ENCODE measurements at places on chromosomes 5 and 9.

- no peak for DNase-seq
These were observed 21.2 kb downstream of the MEGF9 start for GRCh38 chr9:120692901-120693699.

DNA sequence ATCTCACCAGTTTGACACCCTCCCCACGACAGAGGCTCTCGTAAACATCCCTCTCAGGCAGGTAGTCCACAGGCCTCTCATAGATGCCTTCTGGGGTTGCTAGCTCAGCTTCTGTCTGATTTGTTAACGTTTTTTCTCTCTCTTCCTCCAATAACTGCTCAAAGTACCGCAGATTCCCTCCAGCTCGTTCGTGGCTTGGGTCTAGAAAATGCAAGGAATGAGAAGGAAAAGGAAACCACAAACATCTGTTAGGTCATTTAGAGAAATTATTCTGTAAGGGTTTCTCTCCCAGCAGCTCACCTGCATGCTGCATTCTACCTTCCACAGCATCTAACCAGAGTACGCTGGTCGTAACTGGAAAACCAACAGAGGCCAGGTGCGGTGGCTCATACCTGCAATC lies 18.5 kb downstream of the P4HA2 start:
- DNase-seq = peak; percentile 59

DNA sequence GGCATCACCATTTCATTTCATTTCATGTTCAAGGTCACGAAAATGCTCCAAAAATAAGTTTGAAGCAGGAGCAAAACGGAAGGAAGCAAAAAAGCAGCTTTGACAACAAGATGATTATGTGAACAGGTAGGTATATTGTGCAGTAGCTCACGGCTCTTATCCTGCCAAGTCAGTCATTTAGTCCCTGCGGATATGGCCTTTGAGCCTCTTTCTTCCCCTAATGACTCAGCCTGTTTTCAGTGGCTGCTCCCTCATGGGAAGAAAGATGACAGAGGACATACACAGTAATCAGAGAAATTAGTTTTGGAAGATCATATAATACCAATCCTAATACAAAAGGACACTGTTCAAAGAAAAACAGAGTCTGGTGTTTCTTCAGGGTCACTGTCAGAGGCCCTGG lies 155.8 kb upstream of the GRAMD2B start:
- DNase-seq = no peak

DNA sequence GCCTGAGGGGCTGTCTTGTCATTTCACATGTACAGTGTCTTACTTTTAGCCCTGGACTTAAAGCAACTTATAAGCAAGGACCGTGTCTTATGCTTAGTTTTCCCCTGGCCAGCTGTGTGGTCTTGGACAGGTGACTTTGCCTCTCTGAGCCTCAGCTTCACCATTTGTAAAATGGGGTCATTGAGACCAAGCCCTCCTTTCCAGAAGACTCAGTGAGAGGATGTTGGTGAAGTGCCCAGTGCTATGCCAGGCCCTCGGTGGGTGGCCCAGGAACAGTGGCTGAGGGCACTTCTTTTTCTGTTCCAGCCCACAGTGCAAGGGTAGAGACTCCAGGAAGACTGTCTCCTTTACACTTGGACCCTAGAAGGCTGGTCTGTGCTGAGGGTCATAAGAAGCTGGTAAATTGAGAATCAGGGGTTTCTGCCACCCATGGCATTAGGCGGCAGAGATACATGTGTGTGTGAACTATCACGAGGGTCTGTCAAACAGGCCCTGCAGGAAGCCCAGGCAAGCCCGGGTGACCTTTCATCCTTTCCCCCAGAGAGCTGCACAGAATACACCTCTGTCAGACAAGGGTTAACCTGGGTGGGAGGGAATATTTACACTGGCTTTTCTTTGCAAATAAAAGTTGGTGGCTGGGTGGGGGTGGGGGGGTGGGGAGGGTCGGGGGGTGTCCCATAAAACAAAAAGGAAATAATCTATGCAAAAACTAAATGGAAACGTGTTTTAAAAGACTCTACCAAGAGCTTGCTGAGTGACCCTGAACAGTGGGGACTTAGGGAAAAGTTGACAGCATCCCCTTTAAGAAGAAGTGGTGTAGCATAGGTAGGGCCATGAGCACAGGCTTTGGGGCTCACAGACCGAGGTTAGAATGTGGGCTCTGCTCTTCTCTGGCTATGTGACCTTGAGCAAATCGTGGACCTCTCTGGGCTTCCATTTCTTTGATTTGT lies 20.4 kb upstream of the KIF12 start:
- DNase-seq = peak; percentile 28

DNA sequence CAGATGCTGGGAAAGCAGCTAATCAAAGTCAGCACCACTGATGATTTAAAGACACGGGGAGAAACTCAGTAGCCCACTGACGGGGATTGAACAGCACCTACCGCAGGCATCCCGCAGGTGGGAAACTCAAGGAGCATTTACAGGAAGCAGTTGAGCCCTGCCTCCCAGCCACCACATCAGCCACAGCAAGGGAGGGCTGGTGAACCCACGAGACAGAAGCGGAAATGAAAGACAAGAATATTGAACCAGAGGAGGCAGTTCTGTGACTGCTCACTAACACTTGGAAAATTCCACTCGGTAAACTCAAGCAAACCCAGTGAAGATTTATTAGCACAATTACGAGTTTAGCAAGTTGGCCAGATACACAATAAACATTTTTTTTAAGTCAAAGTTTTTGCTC lies 10.6 kb upstream of the FAM163B start:
- DNase-seq = no peak

GRCh38 chr9:750249-750967 lies 91.1 kb upstream of the DMRT1 start:
- DNase-seq = no peak

DNA sequence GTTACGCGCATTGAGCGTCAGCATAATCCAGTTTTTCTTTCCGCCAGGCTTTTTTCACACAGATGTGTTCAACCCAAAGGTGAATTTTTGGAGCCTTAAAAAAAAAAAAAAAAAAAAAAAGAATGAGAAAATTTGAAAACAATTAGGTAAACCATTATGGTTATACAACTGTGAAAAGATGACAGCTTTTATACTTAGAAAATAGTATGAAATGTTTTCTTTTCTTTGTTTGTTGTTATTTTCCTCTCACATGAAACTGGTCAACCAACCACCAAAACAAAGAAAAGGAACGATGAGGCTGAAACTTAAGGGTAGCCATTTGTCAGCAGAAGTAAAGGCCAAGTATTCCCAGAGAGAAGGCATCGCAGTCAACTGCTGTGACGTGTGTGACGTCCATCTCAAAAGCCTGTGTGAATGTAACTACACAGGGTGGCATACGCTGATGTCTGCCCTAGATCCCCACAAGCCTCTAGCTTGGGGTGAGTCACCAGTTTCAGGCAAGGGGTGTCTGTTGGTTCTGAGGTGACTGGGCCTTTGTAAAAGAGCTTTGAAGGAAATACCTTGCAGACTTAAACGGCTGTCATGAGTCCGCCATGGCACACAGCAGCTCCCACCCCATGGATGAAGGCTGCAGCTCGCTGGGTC lies 182.9 kb downstream of the AOPEP start:
- no peak for DNase-seq

- DNase-seq = no peak
These were observed 4.1 kb upstream of the CARD9 start for GRCh38 chr9:136377341-136378169.

DNA sequence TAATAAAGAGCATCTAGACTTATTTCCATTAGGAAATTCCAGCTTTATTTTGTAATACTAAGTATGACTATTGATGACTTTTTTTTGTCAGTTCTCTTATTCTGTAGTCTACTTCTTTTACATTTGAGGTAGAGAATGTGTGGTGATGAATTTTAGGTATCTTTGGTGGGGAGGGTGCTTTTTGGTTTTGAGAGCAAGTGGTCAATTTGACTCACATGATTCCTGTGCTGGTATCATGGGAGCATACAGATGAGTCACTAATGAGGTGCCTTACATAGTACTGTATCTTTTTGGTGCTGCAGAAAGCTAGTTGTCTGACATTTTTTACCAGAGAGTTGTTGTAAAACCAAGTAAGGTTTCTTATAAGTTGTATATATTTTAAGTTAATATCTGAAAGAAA lies 35.3 kb downstream of the ERBIN start:
- DNase-seq = no peak

GRCh38 chr9:111524731-111525055 lies 286 bp upstream of the ZNF483 start:
- DNase-seq = no peak

GRCh38 chr5:5154733-5155132 lies 14.6 kb downstream of the ADAMTS16 start:
- no peak for DNase-seq

GRCh38 chr9:122051351-122052321 lies 41.5 kb downstream of the TTLL11 start:
- DNase-seq = no peak

GRCh38 chr9:130845254-130845653 lies 10.2 kb downstream of the ABL1 start:
- DNase-seq = peak; percentile 25

- no peak for DNase-seq
These were observed 344.2 kb upstream of the CCNH start for GRCh38 chr5:87756951-87757350.

GRCh38 chr9:37248651-37249163 lies 128.3 kb downstream of the ZCCHC7 start:
- DNase-seq = no peak

DNA sequence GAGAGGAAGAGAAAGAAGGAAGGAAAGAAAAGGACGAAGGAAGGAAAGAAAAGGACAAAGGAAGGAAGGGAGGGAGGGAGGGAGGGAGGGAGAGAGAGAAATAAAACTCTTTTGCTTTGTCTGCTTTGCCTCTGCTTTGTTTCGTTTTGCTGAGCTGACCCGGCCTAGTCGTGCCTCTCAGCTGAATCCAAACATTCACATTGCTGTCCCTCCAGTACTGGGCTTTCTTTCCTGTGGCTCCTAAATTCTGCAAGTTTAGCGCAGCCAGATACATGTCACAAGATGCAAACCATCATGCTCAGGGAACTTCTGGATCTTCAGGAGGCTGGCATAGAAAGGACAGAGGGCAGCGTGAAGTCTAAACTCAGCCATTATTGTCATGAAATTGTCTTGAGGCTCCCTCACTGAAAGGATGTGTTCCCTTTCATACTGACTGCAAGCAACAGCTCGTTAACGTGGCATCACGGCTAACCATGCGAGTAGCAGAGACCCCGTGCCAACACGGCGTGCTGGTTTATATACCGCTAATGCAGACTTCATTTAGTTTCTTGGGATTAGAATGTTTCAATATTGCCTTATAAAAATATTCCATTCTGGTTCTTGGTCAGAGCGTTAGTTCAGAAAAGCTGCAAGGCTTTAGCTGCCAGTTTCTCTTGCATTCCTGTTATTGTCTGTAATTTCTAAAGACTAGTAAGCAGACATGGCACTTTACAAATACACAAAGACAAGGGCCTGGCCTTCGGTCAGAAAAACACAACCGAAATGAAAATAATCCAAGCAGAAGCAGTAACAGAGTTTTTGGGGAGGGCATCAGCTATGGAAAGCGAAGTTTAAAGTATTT lies 94.2 kb downstream of the TMEM174 start:
- DNase-seq = no peak

DNA sequence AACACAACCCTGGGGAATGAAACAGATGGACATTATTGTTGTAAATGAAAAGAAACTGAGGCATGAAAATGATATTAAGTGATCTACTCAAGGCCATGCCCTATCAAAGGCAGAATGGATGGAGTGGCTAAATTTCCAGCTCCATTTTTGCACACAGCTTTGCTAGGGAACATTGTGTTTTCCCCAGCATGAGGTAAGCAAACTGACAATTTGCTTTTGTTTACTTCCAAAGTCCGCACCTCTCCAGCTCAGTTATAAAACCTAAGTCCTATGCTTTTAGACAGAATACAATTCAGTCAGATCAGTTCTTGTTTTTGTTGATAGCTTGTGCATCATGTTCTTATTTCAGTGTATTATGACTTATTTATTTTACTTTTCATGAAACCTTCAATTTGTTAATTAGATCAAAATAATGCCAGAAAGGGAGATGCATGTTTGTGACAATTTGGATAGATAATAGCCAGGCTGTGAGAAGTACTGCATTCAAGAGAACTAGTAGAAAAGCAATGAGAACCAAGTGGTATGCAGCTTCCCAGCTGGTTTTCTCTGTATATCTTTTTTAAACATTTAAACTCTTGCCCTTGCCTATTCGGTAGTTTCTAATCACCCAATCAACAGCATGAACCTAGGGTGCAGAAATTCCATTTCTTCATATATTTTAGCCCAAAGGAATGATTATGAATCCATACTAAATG lies 380.8 kb downstream of the SPATA31D1 start:
- no peak for DNase-seq

- peak; percentile 90 for DNase-seq
These were observed 5.9 kb upstream of the FOXD1 start for GRCh38 chr5:73454379-73455036.

GRCh38 chr9:87595610-87596009 lies 97.9 kb downstream of the DAPK1 start:
- no peak for DNase-seq

- no peak for DNase-seq
These were observed 264.4 kb downstream of the HTR1A start for GRCh38 chr5:63697811-63698210.

GRCh38 chr9:111036429-111036789 lies 1.9 kb downstream of the LPAR1 start:
- peak; percentile 79 for DNase-seq

DNA sequence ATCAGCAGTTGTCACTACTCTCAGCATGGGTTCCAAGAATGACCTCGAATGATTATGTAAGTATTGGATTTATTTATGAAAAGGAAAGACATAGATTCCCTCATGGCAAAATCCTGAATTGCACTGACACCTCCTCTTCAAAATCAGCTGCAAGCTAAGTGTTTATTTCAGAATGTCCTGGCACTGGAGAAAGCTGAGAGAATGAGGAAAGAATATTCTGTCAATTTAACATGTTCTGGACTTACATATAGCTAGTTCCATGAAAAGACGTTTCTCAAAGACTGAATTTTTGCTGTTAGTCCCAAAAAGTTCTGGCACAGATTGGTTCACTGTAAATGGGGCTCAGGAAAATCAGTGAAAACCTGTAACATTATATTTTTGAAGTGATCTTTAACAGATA lies 120.3 kb downstream of the NREP start:
- no peak for DNase-seq

DNA sequence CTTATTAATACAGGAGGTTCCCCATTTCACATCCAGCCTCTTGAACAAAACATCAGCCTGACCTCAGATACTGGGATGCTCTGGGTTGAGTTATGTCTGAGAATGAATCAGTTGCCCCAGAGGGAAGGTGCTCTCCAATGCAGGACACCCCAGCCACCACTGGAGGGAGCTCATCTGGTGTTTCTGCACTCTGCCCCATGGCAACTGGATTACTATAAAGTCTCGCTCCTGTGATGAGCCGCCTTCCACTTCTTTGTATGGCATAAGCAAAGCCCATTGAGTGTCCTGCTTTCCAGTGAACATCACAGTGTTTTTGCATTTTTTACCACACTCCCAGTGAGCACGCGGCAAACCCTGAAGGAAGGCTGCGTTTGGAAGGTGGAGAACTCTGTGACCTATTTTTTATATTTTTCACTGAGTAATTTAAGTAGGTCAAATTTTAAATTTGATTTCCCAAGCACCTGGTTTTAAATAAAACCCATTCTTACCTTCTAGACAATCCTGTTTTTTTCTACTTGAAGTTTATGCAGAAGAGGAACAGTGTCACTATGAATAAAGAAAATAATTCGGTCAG lies 176.9 kb upstream of the WWC1 start:
- DNase-seq = peak; percentile 93

GRCh38 chr5:142770650-142771609 lies 753 bp downstream of the ARHGAP26 start:
- peak; percentile 79 for DNase-seq
